ENCODE measurements at places on chromosomes 3 and 15.

GRCh38 chr3:31635545-31635944, 102.8 kb downstream of the STT3B start:
- no peak for DNase-seq

GRCh38 chr15:47987461-47987860, 133.3 kb upstream of the SLC24A5 start:
- DNase-seq = no peak

DNA sequence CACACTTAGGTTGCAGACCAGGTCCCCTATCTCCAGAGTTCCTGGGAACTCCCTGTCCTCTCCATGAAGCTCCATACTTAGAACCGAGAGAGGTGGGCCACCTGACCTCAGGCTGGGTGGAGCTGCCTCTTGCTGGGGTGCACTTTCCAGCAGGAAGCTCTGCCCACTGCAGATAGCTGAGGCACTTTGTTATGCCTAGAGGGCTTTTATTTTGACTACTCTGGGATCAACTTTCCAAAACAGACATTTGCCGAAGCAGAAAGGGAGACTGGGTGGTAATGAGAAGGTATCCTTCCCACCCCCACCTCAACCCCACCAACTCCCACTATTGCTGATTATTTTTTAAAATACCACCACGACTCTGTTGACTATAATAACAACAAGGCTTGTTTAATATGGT, 54.7 kb downstream of the CLDN11 start:
- no peak for DNase-seq

GRCh38 chr3:156792536-156792935, 33.6 kb upstream of the LEKR1 start:
- no peak for DNase-seq

- no peak for DNase-seq
Measured at GRCh38 chr3:146454796-146455195, 14.6 kb downstream of the PLSCR2 start.

DNA sequence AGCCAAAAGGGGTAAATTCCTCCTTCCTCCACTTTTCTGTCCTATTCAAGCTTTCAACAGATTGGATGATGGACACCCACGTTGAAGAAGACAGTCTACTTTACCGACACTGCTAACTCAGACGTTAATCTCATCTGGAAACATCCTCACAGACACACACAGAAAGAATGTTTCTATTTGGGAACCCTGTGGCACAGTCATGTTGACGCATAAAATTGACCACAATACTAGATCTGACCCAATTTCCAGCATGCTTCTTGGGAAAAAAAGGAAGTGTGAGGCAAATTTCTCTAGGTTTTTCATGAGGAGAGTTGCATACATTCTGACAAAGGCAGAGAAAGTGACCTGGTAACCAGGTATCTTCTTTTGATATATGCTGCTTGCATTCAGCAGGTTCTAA, 594.1 kb downstream of the FGF12 start:
- DNase-seq = no peak

DNA sequence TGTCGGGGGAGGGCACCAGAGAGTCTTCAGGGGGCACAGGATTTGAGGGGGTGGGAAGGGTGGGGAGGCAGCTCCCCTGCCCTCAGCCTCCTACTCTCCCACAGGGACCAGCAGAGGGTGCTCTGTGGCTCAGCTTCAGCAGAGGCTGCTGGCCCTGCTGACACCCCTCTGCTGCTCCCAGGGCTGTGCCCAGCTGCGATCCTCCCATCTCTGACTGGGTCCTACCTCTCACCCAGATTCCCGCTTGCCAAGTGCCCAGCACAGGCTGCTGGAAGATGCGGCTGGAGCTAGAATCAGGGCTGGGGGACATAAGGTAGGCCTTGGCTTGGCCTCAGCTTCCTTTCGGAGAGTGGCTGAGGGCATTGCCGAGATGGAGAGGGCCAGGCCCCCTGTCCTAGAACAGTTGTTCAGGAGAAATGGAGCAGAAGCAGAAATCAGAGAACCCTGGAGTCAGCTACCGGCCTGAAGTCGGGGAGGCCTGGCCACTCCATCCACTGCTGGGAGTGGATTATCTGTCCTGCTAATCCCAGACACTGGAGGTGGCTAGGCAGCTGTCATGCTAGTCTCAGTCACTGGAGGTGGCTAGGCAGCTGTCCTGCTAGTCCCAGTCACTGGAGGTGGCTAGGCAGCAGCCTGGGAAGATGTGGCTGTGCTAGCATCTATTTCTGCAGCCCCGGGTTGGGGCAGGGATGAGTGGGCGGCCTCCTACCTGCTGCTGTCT, 3.9 kb downstream of the GRM2 start:
- DNase-seq = no peak

- DNase-seq = no peak
Measured at GRCh38 chr3:46965151-46965550, 11.4 kb downstream of the CCDC12 start.

DNA sequence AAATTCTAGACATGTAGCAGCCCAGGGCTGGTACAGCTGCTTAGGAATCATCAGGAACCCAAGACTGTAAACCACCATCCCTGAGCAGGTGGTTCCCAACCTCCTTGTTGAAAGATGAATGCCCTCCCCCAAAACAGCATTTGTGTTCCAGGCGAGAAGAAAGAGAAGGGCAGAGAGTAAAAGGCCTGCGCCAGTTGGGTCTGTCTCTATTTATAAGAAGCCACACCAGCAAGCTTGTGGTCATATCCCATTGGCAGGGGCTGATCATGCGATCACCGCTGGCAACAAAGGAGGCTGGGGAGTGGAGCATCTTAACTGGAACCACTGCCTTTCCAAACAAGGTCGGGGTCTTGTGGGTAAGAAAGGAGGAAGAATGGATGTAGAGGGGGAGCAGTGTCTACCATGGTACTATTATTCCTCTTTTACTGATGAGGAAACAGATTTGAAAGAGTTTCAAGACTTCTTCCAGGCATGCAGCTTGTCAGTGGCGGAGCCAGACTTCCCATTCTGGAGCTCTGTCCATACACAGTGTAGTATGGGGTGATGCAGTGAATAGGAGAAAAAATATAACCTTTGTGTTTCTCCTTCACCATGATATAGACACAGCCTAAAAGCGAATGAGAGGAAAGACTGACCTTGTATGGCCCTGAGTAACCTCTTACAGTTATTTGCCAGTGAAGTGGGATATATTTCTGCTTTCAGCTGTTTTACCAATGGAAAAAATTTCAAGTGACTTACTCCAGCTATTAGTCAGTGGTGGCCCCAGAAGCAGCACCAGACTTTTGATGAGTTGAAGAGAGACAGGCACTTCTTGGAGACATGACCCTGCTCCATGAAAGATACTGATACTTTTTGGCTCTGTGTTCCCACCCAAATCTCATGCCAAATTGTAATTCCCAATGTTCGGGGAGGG, 222.6 kb downstream of the ABHD5 start:
- DNase-seq = no peak

All from hematopoietic multipotent progenitor cell treated with erythropoietin and hydrocortisone succinate and interleukin-3 and kit ligand, for 17 days (in vitro differentiated cells).